NCI-H748 treated with DMSO at 0.1 percent for 48 hours (cell line): ENCODE measurements at places on chromosomes 4 and X.

- no peak for DNase-seq
Observed at GRCh38 chr4:138053641-138054301, 188.4 kb downstream of the SLC7A11 start.

GRCh38 chr4:84878546-84878945, 87.9 kb downstream of the WDFY3 start:
- DNase-seq = no peak

DNA sequence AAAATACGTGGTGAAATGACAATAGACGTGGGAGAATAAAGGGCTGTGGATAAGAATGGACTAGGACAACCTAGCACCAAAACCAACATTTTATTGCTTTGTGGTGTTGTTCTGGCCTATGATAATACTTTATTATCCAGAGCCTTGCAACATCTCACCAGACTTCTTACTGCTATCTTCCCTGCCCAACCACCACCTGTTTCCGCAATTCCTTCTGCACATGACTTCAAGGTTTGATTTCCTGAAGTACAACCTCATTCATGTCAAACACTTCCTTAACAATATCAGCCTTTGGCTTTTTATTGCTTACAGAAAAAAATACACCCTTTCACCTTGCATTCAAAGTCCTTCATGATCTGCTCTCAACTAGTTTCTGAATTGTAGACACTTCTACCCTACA, 84.8 kb downstream of the RTL3 start:
- no peak for DNase-seq

- DNase-seq = no peak
Observed at GRCh38 chrX:134715930-134716619, 57.8 kb upstream of the PLAC1 start.

DNA sequence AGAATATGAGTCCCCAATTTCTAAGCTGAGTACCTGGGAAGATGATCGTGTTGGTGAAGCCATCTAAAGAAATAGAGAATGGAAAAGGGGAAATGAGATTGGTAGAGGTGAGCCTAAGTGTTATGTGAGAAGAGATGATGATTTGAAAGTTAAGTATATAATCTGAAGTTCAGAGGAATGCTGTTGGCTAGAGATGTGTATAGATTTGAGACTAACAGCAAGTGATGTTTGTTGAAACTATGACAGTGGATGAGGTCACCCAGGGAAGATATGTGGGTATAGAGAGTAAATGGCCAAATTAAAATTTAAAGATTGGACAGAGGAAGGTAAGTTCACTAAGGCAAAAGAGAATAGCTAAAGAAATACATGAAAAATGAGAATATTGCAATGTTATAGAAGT, 324.2 kb downstream of the MAPK10 start:
- no peak for DNase-seq

- DNase-seq = no peak
Observed at GRCh38 chr4:78627046-78627965, 75.7 kb downstream of the ANXA3 start.

GRCh38 chr4:16082426-16083240, 1.2 kb downstream of the PROM1 start:
- DNase-seq = no peak

DNA sequence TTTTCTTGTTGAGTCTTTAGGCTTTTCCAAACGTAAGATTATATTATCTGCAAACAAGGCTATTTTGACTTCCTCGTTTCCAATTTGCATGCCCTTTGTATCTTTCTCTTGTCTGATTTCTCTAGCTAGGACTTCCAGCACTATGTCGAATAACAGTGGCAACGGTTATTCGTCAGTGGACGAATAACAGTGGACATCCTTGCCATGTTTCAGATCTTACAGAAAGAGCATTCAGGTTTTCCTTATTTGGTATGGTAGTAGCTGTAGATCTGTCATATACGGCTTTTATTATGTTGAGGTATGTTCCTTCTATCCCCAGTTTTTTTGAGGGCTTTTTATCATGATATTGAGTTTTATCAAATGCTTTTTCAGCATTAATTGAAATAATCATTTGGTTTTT, 634.6 kb upstream of the ADGRL3 start:
- DNase-seq = no peak

DNA sequence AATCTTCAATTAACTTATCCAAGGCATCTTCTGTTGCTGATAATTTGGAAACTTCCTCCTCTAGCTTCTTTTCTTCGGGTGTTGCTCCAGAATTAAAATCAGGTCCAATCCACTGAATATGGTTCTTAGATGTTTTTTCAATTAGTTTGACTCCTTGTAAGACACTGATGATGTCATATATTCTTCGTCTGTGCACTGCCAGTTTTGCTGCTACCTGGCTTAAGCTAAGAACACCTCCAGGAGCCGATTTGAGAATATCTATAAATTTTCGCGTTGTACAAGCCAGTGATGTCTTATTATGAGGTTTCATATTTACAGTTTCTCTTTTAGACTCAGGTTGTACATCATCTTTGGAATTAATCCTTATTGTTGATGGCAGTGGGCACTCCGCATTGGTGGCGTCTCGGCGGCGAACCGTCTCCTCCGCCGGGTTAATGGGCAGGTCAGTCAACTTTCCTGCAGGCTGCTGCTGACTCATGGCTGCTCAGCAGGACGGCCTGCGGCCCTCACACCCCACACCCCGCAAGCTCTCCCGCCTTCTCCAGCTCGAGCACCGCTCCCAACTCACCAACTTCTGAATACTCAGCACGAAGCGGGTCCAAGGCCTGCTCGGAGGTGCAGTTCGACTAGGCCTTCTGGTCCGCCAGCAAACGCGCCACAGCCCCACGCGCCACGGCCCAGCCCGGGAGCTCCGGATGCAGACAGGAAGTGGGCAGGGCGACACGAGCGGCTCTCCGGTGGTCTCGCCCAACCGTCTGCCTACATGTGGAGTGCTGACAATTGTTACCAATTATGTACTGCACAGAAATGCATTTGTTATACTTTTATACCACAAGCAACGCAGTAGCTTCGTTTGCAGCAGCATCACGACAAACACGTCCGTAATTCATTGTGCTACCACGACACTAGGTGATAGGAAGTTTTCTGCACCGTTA, 49.2 kb upstream of the FHL1 start:
- DNase-seq = no peak

- no peak for DNase-seq
Observed at GRCh38 chr4:69753686-69754085, 6.7 kb downstream of the SULT1B1 start.

GRCh38 chr4:188781655-188782054, 642.4 kb downstream of the TRIML1 start:
- DNase-seq = no peak

GRCh38 chr4:67470871-67471270, 74.4 kb downstream of the CENPC start:
- DNase-seq = no peak

DNA sequence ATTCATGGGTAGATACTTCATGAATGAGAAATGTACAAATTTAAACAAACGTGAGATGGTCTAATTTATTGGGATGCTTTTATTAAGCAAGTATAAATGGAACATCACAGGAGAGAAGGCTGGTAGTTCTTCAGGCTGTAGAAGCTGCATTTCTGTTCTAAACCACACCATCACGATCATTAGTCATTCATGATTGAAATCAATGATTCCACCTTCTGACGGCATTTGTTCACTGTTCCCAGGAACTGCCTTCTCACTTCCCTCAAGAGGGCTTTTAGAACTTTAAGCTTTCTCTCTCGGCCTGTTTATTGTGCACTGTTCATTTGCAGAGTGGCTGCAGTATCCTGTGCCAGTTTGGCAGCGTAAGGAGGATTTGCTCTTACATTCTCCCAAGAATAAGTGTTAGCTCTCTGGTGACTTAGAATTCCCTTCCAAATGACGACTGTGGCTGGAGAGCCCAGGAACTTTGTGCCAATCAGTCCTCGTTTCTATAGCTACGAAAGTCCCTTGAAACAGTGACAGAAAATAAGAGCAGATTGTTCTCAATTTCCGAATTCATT, 54.7 kb downstream of the MFAP3L start:
- no peak for DNase-seq

GRCh38 chr4:85779165-85779564, 304.2 kb downstream of the ARHGAP24 start:
- DNase-seq = no peak

DNA sequence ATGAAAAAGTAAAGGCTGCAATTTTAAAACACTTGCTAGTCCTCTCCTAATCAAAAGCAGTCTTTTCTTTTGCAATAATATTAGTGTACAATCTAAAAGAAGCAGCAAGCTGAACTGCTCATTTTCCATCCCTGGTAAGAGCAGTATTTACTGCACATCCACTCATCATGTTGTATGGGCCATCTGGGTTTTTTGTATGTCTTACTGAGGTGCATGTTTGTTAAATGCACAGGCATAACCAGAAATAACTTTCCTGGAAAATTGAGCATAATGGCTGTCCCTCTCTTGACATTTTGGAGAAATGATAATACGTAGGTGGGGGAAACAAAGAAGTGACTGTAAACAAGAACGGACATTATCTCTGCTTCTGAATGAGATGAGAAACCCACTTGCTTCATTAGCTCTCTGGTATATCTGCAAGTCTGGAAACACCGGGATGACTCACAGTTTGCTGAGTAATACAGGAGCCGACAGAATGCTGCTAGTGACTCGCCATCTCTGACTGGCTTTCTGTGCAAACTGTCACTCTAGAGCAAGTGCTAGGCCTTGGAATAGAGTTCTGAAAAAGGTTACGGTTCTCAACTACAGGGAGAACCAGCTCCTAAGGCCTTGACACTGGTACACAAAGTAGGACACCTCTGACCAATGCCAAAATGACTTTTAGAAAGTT, 85.7 kb upstream of the MTM1 start:
- no peak for DNase-seq

GRCh38 chr4:188400451-188400850, 261.2 kb downstream of the TRIML1 start:
- DNase-seq = no peak

- DNase-seq = no peak
Observed at GRCh38 chr4:36494016-36494415, 212.6 kb downstream of the DTHD1 start.

DNA sequence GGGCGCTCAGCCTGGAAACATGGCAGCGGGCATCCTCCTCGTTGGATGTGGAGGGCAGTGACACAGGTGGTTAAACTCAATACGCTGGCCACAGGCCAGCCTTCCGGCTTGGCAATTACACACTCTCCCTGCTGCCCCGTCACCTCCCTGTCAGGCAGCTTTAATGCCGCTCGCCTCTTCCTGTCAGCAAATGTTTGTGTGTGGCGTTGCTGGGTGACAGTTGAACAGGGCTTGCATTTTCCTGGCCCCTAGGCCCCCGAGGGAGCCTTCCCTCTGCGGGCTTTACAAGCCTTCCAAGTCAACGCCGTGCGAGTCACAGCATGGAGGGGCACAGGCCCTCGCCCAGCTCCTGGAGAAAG, 620.0 kb downstream of the BCOR start:
- peak; percentile 76 for DNase-seq

DNA sequence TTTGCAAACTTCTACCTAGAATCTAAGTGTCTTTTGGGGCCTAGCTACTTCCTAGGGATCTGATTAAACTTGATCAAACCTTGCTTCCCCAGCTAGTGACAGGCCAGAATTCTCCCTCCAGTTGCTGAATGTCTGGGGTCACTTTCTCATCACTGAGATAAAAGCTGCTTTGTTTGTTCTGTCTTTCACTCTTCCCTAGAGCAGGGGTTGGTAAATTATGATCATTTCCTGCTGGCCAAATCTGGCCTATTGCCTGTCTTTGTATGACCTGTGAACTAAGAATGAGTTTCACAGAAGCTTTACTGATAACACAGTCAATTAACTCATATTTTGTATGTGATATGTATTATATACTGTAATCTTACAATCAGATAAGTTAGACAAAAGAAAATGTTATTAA, 157.8 kb upstream of the AADAT start:
- no peak for DNase-seq

GRCh38 chr4:133062851-133063250, 86.2 kb upstream of the PCDH10 start:
- DNase-seq = no peak

DNA sequence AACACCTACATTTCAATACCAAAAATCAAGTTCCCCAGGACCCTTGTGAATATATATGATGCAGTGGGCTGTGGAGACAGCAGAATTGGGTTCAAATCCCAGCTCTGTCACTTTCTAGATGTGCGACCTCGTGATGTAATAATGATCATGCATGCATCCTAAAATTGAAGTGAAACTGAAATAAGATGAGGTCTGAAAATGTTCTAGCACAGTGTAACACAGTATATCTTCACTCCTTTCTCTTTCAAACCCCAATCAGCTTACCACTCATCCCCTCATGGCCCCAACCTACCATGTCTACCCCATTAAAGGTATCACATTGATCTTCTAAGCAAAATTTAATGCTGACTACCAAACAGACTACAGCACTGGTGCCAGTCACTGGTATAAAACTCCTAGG, 69.9 kb upstream of the BRS3 start:
- no peak for DNase-seq

- no peak for DNase-seq
Observed at GRCh38 chr4:55435141-55435841, 39.5 kb downstream of the TMEM165 start.

- DNase-seq = no peak
Observed at GRCh38 chr4:7013175-7013574, 30.0 kb upstream of the TADA2B start.

GRCh38 chr4:174204164-174204831, 79.2 kb downstream of the FBXO8 start:
- DNase-seq = no peak
